GM18507 (cell line): ENCODE measurements at places on chromosomes 1 and 21.
A peak's percentile ranks its signal among the peaks of the same experiment; 100 is the strongest.

- DNase-seq, result no peak
Observed at GRCh38 chr1:6094246-6094645, 48.6 kb downstream of the KCNAB2 start.

DNA sequence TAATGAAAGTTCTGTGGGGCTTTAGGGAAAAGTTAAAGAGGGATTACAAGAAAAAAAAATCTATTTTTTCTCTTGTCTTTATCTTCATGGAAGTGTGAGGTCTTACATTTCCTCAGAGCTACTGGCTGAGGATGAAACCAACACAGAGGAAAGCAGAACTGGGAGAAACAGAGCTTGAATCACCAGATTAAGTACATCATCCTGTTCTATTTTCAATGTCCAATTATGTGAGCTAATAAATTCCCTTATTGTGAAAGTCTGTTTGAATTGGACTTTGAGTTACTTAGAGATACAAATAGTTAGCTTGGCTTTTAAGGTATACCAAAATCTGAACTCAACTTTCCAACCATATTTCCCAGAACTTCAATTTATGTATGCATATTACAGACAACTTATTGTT is 69.2 kb downstream of the LPGAT1 start:
- no peak for DNase-seq

- DNase-seq, result no peak
Observed at GRCh38 chr1:53560581-53561502, 101.6 kb downstream of the DMRTB1 start.

DNA sequence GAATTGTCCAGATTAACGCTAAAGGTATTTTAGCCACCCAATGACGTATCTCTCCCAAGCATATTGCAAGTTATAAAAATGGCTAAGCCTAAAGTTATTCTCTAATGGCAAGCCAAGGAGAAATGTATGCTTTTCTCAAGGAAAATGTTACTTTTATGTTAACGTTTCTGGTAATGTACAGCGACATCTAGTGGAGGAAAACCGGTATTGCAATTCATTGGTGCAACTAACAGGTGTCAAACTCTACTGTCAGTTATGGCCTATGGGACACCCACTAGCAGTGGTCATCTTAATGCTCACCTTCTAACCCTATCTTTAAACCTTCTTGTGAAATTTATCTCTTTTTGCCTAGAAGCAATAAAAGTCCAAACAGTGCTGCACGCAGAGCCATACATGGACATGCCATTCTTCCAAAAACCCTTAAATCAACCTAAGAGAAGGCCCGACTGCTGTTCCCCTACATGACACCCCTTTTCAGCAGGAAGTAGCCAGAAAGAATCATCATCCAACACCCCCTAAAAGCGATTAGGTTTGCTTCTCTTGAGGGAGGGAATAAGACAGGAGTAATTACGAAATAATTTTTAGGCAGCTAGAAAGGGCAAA is 68.7 kb upstream of the LRIF1 start:
- DNase-seq, result peak; percentile 17

GRCh38 chr1:241531195-241532161 is 700 bp upstream of the KMO start:
- DNase-seq, result no peak

GRCh38 chr1:50080904-50081586 is 27.7 kb upstream of the ELAVL4 start:
- no peak for DNase-seq

- no peak for DNase-seq
Observed at GRCh38 chr1:102919659-102920058, 188.7 kb downstream of the COL11A1 start.

DNA sequence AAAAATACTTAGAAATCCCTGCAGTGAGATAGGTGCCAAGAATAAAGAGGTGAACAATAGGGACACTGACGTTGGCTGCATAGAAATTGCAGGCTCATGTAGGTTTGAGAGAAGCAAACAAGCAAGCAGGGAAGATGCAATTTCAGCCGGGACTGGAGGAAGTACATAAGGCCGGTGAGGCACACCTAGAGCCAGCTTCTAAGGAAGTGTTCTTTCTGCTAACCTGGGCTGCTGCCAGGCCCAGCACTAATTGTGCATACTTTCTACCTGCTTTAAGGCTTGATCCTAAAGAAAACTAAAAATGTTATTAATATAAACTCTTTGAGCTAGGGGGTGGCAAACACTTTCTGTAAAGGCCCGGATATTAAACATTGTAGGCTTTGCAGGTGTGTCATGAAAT is 71.0 kb downstream of the LMO4 start:
- DNase-seq, result no peak

DNA sequence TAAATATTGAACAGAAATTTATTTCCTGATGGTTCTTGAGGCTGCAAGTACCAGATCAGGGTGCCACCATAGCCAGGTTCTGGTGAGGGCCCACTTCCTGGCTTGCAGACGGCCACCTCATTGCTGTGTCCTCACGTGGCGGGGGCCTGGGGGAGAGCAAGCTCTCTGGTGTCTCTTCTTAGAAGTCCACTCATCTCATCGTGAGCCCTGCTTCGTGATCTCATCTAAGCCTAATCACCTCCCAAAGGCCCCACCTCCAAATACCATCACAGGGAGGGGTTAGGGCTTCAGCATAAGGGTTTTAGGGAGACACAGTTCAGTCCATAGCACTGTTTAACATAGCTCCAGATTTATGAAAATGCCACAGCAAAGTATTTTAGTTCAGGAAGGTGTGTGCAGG is 119.7 kb downstream of the PRDM2 start:
- DNase-seq, result no peak
